DMS53 (cell line): ENCODE measurements at places on chromosomes 7 and 10.

- peak; percentile 18 for DNase-seq
Observed at GRCh38 chr7:28433699-28434219, 21.4 kb downstream of the CREB5 start.

- DNase-seq, result no peak
Observed at GRCh38 chr10:7102557-7103349, 308.1 kb downstream of the SFMBT2 start.

DNA sequence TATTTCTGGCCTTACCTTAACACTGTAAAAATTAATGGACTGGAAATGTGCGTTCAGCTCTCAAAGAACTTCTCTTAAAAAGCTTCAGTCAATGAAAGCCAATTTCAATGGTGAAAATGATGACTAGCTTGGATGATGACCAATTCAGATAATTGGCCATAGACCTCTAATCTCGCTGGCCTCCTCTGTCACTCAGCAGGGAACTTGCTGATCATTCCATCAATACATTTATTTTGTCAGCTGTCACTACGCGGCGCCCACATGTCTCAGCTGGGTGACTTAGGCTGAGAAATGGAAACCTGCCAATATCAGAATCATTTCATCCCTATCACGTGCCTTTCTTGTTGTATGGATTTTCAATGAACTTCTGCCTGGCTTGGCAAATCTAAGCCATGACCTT, 673.0 kb upstream of the AUTS2 start:
- no peak for DNase-seq

DNA sequence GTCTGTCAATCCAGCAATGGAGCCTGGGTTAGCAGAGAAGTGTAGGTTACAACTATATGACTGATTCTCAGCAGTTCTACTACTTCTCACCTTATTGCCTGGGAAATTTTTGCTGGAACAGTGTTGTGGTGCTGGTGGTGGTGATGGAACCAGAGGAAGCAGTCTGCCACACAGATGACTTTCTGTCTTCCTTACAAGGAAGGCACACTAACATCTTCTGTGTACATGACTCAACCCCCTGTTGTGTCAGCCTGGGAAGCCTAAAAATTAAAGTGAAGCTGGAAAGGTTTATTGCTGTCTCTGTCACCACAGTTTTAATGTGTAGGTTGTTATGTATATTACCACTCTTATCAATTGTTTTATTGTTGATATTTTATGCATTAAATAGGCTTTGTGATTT, 40.3 kb downstream of the ANKRD7 start:
- DNase-seq, result no peak

DNA sequence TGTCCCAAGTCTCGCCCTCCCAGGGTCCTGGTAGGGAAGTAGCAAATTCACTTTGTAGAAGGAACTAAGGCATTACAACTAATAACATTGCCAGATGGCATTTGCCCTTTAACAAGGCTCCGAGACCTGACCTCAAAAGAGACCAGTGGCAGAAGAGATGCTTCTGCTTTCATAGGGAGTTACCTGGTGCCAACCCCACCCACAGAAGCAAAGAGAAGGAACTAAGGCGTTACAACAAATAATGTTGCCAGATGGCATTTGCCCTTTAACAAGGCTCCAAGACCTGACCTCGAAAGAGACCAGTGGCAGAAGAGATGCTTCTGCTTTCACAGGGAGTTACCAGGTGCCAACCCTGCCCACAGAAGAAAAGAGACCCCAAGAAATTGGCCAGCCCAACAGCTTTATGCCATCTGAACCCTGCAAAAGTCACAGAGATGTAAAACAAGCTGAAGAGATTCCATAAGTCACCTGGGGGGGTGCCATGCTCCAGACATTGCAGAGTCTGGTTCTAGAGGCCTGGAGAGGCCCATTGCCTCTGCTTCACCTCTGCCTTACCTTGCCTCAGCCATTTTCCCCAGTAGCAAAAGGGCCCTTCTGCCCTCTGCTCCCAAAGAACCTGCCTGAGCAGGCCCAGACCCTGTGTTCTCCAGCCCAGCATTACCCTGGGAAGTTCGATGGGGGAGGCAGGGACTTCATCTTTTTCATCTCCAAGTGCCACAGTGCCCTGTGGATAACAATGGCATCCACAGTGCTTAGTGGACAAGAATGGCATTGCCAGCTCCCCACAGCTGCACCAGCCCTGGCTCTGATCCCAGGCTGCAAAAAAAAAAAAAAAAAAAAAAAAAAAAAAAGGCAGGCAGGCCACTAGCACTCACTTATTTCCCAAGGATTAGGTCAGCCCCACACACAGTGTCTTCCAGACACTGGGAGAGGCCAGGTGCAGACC, 179.5 kb upstream of the PLXNA4 start:
- peak; percentile 62 for DNase-seq

- no peak for DNase-seq
Observed at GRCh38 chr10:6191569-6191968, 11.2 kb upstream of the PFKFB3 start.

GRCh38 chr7:44163591-44163990, 22.5 kb upstream of the MYL7 start:
- DNase-seq, result no peak

GRCh38 chr10:117334066-117334465, 41.2 kb downstream of the PDZD8 start:
- no peak for DNase-seq

- no peak for DNase-seq
Observed at GRCh38 chr7:95577137-95577536, 19.2 kb downstream of the PDK4 start.
